ENCODE measurements at places on chromosomes 1 and 21.
A peak's percentile ranks its signal among the peaks of the same experiment; 100 is the strongest.

- DNase-seq = no peak
Measured at GRCh38 chr1:54519709-54520108, 28.3 kb upstream of the ACOT11 start.

DNA sequence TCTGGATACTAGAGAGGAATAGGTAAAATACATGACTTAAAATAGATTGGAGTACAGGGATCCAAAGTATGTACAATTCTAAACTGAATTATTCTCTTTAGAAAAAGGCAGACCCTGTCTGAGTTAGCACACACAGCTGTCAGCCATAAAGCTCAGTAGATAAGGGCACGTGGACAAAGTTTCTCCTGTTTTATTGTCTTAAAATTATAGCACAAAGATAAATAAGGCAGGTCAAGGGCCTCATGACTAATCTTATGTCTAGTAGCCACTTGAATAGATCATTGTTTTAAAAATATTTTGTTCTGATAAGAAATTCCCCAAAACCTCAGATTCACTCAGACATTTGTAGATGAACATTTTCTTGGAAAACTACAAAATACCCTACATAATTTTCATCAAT lies 205.2 kb downstream of the ZP4 start:
- no peak for DNase-seq

GRCh38 chr1:161209790-161210409 lies 5.2 kb upstream of the FCER1G start:
- DNase-seq = peak; percentile 75

DNA sequence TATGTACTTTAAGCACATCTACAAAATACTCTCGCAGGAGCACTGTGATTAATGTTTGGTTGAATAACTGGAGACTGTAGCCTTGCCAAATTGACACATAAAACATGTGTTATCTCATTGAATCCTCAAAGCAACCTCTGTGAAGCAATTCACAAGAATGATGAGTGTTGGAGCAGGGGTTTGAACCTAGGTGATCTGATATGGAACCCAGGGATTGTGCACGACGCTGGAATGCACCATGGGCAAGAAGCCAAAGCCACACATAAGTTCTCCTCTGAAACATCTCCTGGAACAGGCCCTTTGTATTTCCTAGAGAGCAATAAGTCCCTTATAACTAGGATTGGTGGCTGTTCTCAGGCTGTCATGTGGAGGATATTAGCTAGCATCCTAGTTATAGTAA lies 124.6 kb upstream of the IVNS1ABP start:
- DNase-seq = no peak

GRCh38 chr1:224751624-224752311 lies 135.7 kb downstream of the CNIH3 start:
- no peak for DNase-seq

GRCh38 chr1:90850181-90850897 lies 133.2 kb upstream of the BARHL2 start:
- DNase-seq = no peak

DNA sequence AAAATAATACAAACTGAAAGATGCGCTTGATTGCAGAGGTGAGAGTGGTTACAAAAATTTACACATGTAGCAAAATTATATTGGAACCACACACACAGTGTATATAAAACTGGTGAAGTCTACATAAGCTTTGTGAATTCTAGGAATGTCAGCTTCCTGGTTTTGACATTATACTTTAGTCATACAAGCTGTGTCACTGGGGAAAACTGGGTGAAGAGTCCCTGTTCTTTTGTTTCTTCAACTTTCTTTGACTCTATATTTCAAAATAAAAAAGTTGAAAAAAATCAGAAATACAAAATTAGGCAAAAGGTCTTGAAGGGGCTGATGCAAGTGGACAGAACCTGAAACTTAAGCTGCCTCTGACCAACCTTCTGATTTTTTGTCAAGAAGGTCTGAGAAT lies 3.0 kb downstream of the C1QC start:
- no peak for DNase-seq

DNA sequence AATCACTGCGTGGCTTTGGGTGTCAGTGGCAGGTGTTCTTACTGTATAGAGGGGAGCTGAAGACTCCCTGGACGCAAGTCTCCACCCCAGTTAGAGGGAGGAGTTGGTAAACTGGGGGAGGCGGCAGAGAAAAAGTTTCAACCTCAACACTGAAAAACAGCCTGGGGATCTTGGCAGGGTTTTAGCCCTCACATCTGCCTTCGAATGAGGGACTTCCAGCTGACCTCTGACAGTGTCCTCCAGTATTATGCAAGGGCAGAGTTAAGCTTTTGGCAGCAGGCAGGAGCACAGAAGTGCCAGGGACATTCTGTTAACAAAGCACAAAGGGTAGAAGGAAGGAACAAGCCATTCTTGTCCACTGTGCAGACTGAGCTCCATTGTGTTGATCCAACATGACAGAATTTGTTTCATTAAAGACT lies 41.2 kb upstream of the RAB4A start:
- no peak for DNase-seq

GRCh38 chr21:18252680-18253079 lies 8.0 kb downstream of the CHODL start:
- DNase-seq = no peak

DNA sequence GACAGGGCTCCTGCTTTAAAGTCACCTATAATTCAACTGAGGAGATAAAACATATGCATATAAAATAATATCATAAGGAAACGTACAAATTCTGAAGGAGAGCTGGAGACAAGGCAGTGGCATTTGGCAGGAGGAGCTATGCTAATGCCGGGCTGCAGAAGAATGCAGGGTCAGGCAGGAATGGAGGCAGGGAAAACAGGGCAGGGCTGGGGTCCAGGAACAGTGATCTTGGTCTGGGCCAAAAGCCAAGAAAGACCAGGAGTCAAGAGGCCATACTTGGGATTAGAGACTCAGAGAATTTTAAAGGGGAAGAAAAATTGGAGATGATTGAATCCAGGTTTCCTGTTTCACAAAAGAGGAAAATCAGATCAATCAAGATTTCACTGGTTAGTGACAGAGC lies 20.0 kb upstream of the BRDT start:
- no peak for DNase-seq

DNA sequence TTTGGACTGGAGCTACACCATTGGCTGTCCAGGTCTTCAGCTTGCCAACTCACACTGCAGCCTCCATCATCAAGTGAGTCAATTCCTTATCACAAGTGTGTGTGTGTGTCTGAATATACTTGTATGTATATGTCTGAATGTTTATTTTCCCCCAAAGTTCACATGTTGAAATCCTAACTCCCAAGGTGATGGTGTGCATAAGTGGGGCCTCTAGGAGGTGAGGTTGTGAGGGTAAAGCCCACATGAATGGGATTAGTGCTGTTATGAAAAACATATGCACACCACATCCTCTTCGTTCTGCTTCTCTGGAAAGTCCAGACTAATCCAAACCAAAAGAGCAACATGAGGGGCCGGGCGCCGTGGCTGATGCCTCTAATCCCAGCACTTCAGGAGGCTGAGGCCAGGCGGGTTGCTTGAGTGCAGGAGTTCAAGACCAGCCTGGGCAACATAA lies 48.7 kb upstream of the LBR start:
- DNase-seq = no peak

- DNase-seq = no peak
Measured at GRCh38 chr1:161777261-161777660, 11.1 kb downstream of the ATF6 start.

DNA sequence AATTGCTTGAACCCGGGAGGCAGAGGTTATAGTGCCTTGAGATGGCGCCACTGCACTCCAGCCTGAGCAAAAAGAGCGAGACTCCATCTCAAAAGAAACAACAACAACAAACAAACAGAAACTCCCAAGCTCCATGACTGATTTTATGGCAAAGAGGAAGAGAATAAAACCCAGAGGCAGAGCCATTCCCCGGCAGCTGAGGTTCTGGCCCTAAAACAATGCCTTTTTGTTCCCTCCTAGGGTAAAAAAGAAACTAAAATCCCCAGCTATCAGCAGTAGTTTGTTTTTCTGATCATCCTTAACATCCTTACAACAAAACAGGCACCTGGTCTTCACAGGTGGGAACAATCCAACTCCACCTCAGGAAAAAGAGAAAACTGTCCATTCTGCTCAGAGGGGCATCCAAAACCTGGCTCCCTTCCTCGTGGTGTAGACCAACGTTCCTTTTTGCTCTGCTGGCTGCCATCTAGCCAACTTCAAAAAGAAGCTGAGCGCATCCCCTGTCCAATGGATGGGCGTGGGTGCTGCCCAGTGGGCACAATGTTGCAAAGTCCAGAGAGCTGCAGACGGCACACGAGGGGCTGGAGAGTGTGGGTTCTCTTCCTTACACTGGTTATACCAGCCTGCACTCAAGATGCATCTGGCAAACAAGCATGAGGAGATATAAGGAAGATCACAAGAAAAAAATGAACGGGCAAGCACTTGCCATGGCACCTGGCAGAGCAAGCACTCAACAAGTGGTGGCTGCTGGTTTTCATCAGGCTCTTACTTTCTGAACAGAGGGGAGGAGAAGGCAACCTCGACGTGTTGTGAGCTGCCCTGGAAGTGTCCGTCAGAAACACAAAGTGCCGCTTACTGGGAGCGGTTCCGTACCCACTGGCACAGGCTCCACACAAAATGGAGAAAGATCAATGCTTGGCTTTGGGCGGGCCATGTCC lies 54.7 kb downstream of the SLC66A1 start:
- no peak for DNase-seq

GRCh38 chr1:1955621-1956094 lies 36.6 kb upstream of the TMEM52 start:
- DNase-seq = no peak

DNA sequence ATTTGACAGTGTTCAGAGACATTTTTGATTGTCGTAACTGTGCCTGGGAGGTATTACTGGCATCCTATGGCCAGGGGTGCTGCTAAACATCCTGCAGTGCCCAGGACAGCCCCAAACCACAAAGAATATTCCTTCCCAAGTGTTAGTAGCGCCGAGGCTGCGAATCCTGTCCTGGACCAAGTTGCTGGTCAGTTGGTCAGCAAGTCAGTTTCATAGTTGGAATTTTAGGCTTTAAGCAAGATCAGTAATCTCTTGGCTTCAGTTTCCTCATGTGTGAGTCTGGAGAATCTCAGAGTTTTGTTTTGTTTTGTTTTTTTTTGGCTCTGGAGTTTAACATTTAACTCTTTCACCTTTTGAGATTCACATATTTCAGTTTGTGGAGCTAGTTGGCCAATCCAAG lies 65.0 kb downstream of the MTR start:
- DNase-seq = no peak

GRCh38 chr1:53081384-53082066 lies 19.5 kb downstream of the PODN start:
- DNase-seq = no peak

DNA sequence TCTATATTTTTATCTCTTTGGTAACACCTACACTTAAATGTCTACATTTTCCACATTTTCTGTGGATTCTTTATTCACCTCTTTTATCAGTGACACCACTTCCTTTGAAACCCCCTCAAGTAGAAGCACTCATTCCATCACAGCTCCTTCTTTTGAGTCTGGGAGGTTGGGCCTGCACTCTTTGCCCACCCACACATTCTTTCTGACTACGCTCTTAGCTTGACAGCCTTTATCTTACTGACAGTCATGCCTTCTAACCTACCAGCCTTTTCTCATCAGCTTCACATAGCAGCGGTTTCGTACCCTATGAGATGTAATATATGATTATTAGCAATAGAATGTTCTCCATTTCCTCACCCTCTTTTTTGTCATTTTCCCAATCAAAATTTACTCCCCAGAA lies 151.9 kb downstream of the TNFSF18 start:
- no peak for DNase-seq

GRCh38 chr1:206447792-206448191 lies 22.5 kb upstream of the IKBKE start:
- DNase-seq = no peak

DNA sequence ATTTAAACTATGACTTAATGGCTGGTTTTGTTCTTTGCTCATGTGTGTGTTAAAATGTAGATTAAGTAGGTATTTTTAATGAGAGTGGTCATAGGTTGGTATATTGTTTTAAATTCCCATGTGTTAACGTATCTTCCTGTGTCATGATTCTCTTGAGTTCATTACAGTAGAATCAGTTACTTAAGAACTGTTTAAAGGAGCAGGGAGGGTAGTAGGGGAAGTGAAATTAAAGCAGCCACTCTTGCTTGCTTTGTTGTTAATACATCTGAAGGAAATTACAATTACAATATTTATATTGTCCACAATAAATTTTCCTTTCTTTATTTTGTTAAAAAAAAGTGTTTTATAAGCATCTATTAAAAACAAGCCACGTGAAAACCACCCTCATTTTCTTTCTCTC lies 119.2 kb upstream of the KIAA1614 start:
- DNase-seq = no peak

- DNase-seq = no peak
Measured at GRCh38 chr21:29382030-29382654, 83.4 kb downstream of the BACH1 start.

GRCh38 chr1:116436611-116436970 lies 63.5 kb downstream of the ATP1A1 start:
- DNase-seq = no peak

DNA sequence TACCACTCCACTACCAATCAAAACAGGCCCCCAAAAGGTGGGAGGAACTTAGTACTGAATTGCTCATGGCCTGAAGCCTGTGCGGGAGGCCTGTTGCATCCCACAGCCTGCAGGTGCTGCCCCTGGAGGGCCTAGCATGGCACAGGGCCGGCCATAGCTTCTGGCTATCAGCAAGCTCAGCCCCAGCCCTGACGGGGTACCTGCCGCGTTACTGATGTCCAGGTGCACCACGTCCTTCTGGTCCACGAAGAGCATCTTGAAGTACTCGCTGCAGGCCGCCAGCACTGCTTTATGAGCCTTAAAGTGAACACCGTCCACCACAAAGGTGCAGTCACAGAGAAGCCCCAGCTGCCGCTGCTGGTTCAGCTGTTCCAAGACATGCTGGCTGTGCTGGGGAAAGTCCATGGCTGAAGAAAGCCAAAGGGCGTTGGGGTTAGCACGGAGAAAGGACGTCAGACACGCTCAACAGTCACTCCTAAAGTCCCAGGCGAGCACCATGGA lies 27.8 kb downstream of the ZBTB17 start:
- DNase-seq = no peak
